ENCODE measurements at places on chromosomes 4 and X. TPM values are rescaled to one million over a fixed set of nuclear protein-coding genes. Genes with fewer than 3 reads are reported as not detected.

GRCh38 chr4:84319124-84319523, 180.0 kb downstream of the NKX6-1 start:
- DNase-seq = no peak

The BCORL1 gene
- 18.2 TPM for polyA plus RNA-seq

- no peak for DNase-seq
Observed at GRCh38 chr4:38678078-38678477, 14.1 kb downstream of the KLF3 start.

GRCh38 chr4:189533603-189534002, 407.1 kb upstream of the FRG1 start:
- no peak for DNase-seq

All from large intestine (tissue), 12 donors.